ENCODE measurements at places on chromosomes 5 and 9. TPM values are rescaled to one million over a fixed set of nuclear protein-coding genes. Genes with fewer than 3 reads are reported as not detected.
A peak's percentile ranks its signal among the peaks of the same experiment; 100 is the strongest.

Gene LRRC8A
- 23.1 TPM for polyA plus RNA-seq

Gene SLC36A2
- polyA plus RNA-seq = not detected

Gene KLHL3
- 5.0 TPM for polyA plus RNA-seq

Gene CTSL
- polyA plus RNA-seq = 0.13 TPM

Gene HMCN2
- 0.01 TPM for polyA plus RNA-seq

Gene GAPT
- 69.0 TPM for polyA plus RNA-seq

Gene ATP10B
- not detected for polyA plus RNA-seq

Gene FREM1
- polyA plus RNA-seq = not detected

Gene RIOK2
- polyA plus RNA-seq = 3.4 TPM

- no peak for DNase-seq
Measured at GRCh38 chr9:12819436-12820185, 44.8 kb downstream of the LURAP1L start.

DNA sequence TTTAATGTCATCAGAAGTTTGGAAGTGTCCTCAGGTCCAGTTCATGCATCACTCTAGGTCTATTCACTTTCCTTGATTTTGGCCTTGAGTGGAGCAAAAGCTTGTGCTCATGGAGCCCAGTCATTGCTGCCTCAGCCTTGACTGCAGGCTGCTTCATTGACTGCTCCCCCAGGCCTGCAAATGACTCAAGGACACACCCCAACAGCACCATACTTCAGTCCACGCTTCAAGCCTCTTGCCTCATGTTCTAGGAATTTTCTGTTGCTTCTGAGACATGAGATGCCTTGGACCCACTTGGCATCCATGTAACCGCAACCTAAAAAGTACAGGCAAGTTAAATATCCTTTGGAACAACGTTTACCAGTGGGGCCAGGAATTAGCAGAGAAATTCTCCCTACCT is 193.7 kb downstream of the PIK3R1 start:
- DNase-seq = no peak

DNA sequence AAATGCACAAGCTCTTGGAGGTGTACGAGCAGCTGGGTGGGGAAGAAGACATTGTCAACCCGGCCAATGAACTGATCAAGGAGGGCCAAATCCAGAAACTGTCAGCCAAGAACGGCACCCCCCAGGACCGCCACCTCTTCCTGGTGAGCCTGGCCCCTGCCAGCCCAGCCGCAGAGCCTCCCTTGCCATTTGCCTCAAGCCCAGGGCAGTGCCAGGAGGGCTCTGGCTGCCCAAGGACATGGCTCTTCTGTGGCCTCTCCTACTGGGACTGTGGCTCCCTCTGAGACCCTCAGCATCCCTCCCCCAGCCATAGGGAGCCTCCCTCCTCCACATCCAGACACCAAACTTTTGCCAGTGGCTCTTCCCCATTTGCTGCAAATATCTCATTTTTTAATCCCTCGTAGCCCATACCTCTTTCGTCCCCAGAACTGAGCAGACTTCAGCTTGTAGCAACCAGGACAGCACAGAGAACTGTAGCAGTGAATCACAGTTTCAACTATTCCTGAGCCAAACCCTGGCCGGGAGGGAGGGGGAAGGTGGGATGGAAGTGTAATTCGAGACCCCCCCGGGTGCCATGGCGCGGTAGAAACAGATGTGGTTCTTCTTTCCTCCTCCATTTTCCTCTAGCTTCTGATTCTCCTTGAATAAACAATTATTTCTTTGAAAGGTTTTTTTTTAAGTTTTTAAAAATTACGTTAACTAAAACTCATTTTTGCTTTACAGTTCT is 44.5 kb upstream of the SUSD3 start:
- DNase-seq = no peak

GRCh38 chr5:142644127-142644526 is 41.8 kb downstream of the FGF1 start:
- DNase-seq = no peak

DNA sequence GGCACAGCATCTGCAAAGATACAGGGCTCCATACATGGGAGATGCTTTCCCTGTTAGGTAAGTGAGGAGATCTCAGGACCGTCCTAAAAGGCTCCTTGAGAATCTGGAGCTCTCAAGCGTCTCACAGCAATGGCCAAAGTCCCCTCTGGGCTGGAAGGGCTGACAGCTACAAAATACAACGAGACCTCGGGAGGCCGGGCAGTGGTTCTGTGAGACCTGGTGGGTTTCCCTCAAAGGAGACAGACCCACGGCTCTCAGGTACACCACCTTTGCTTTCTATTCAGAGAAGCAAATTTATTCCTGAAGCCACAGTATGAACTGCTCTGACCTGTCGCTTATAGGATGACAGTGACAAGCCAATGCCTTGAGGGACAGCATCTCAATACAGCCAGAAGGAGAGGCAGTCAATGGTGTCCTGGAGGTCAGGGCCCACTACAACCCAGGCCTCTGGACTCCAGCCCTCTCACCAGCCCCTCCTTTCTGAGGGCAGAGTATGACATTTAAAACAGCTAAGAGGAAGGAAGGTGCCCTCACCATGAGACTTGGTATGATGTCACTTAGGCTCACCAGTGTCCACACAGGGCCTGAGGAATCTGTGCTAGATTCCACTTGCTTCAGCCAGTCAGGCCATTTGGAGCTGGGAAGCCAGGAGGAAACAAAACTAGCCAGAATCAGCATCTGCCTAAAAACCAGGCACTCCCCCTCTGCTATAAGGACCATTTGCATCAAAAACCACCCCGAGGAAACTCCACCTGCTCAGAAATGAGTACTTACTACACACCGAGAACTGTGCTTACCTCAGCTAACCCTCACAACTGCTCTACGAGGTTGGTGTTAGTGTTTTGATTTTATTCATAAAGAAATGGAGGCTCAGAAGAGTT is 86.5 kb upstream of the FSTL4 start:
- DNase-seq = peak; percentile 15

DNA sequence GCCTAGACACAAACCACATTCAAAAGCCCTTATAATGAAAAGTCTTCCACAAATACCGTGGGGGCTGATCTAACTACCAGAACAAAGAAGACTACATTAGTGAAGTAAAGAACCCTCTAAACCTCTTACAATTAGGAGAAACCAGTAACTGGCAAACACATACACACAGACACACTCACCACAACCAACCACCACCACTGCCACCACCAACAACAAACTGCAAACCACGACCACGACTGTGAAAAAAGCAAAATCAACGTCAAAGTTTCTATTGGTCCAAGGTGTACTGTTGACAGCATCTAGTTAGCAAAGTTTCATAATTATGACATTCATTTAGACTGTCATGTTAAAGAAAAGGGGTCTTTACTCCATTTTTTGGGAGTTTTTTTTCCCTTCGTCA is 2.7 kb downstream of the CDO1 start:
- DNase-seq = no peak

GRCh38 chr5:177023303-177023664 is 788 bp downstream of the ZNF346 start:
- DNase-seq = no peak

GRCh38 chr5:83844449-83845068 is 123.9 kb upstream of the HAPLN1 start:
- DNase-seq = no peak

- DNase-seq = no peak
Measured at GRCh38 chr9:134918646-134919045, 934 bp upstream of the FCN1 start.

DNA sequence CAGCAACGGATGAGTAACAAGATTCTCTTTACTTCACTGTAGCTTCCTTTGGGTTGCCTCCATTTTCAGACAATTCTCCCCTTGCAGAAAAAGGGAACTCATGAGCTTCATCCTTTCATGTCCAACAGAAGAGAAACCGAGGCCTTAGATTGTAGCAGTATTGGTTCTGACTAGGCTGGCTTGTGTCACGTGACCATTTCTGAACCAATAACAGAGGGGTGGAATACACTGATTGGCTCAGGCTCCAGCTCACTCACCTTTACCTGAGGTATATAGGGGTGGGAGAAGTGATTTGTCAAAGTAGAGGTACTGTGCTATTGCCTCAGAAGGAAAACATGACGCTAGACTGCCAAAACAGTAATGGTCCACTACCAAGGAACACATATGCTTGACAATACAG is 343.7 kb downstream of the KIAA0825 start:
- no peak for DNase-seq

DNA sequence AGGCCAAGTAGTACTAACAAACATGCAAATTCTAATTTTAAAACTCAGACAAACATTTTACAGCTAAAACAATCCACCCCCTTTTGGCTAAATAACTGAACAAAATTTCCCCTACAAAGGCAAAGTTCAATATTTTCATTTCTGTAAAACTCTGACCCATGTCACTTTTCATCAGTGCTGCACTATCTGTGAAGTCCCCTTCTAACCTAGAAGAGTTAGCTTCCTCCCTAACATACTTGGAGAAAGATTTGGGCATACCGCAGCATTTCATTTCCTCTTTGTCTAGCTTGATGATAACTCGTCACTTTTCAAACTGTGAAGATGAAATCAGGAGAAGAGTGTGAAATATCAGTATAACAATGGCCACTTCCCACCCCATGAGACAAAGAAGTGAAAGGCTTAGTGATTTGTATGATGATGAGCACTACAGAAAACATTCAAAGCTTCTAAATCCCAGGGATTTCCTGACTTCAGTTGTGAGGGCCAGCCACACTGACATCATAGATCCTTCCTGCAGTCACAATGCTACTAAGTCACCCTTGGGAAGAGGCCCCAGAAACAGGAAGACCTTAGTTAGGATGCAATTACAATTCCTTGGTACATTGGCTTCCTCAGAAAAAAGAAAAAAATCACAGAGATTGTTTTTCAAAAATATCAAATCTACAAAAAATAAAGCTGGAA is at the start of gene FAM81B:
Gene FAM81B (plus strand): TSS at position 555 of the 681 bp plus-strand sequence. CDS start 24 bp downstream, at position 579.
- DNase-seq = no peak

DNA sequence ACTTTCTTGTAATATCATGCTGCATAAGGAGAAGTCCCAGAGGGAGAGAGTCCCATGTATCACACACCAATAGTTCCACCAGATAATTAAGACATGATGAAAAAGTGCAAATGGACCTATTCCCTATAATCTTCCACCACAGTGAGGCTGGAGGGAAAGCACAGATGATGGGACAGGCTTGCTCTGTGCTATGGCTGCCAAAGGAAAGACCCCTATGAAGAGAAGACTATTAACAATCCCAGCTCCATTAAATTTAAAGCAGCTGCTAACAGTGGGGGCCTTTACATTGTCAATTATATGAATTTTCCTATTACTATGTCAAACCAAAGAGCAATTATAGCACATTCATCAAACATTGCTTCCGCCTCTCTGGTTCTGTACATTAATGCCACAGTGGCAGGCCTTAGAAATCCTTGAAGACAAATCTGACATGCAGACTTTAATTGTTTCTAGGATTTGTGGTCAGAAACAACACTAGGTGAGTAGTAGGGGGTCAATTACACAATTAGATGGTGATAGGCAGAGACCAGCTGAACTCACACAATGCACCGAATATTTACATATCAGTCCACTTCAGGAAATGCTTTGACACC is 551.3 kb downstream of the TLE1 start:
- no peak for DNase-seq

DNA sequence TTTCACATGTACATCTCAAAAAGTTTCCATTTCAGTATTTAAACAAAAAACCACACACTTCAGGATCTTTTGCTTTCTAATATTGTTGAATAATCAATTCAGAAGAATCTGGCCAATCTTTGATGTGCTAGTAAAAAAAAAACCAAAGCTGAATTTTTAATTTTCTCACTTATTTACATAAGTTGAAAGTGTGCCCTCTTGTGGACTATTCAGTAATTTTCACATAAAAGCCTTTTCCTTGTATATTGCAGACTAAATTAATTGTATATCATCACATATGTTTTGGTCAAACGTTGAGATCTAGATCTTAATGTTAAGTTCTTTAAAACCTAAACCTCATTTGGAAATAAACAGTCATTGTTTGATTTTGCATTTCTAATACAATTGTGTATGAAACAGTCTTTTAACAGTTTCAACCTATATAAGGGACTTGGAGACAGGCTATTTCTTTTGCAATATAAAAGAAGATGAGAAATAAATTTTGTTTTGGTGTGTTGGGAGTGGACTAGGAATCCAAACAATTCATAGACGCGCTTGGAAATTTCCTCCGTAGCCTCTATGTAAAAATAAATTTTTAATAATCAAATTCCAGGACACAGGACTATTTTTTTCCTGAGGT is 68.1 kb downstream of the NIPBL start:
- peak; percentile 71 for DNase-seq

- no peak for DNase-seq
Measured at GRCh38 chr9:126055381-126055985, 271.1 kb upstream of the MVB12B start.

DNA sequence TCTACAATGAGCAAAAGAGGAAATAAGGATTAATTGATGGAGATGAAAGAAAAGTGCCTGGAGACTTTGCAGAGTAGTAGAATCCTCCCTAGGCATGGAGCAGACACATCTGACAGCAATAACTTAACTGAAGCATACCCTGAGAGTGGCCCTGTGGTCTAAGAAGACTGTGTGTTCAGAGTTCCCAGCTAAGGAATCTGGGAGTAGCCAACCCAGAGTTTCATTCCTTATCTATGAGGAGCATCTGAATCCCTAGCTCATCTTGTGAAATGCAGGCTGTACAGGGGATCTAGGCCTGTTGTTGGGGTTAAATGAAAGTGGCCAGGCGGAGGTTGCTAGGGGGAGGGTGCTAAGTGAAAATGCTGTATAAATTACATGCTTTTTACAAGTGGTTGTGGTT is 233.1 kb upstream of the FBXL7 start:
- no peak for DNase-seq

- DNase-seq = no peak
Measured at GRCh38 chr5:176697934-176698538, 50.8 kb downstream of the TSPAN17 start.

GRCh38 chr5:1724822-1725602 is 74.6 kb downstream of the MRPL36 start:
- DNase-seq = no peak

- no peak for DNase-seq
Measured at GRCh38 chr5:76363352-76364225, 39.5 kb upstream of the IQGAP2 start.

- DNase-seq = no peak
Measured at GRCh38 chr9:125379208-125379607, 117.6 kb downstream of the GAPVD1 start.

All from B cell (primary cell).